Central memory CD4-positive, alpha-beta T cell (primary cell): ENCODE measurements at places on chromosomes 1 and 21.

DNA sequence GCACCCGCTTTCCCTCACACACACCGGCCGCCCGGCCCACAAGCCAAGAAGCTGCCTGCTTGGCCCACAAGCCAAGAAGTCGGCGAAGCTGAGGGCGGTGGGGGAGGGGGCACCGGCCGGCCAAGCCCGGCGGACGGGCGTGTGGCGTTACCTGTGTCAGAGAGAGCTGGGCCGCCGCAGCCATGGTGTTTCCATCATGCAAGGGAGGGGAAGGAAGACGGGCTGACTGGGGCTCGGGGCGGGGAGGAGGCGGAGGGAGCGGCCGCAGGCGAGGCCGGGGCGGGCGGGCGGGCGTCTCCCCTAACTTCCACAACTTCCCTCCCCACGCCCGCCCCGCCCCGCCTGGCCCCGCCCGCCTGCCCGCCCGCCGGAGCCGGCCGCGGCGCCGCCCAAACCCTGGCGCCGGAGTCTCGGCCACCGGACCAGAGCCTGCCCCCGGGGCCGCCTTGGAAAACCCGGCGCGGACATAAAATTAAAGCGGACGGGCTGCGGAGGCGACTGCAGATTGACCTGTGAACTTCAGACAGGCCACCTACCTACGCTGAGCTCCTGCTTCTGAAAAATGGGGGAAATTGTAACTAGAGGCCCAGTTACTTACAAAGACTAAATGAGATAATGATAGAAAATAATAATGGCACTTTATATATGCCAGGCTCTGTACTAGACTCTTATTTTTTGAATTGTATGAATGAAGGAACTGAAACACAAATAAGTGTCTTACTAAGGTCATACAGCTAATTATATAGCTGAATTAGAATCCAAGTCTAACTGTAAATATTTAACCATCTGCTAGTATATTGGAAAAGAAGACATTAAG, at the start of gene EPS15:
Gene EPS15 (minus strand): TSS at position 219 of the 817 bp plus-strand sequence. CDS start 35 bp downstream, at position 184.
- peak; percentile 78 for DNase-seq

- no peak for DNase-seq
Observed at GRCh38 chr1:45171575-45171974, 34.8 kb downstream of the ZSWIM5 start.

GRCh38 chr1:83632906-83633305, 366.0 kb downstream of the TTLL7 start:
- DNase-seq, result no peak

- no peak for DNase-seq
Observed at GRCh38 chr21:32099812-32100416, 178.9 kb downstream of the MIS18A start.

GRCh38 chr1:41280202-41281032, 38.3 kb upstream of the SCMH1 start:
- no peak for DNase-seq

DNA sequence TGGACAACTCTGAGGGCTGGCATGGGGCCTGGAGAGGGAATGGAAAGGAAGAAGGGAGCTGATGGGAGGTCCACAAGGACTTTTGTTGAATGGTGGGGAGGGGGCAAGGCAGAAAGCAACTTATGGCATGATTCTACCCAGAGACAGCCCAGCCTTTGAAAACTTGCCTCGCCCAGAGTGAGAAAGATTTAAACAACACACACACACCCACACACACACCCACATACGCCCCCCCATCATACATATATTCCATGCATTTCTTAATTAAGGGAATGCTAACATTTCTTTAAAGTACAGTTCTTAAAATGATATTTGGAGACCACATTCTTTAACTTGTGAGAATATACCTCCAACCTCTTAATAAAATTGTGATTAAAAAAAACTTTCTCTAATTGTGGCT, 115.4 kb upstream of the F3 start:
- DNase-seq, result no peak

DNA sequence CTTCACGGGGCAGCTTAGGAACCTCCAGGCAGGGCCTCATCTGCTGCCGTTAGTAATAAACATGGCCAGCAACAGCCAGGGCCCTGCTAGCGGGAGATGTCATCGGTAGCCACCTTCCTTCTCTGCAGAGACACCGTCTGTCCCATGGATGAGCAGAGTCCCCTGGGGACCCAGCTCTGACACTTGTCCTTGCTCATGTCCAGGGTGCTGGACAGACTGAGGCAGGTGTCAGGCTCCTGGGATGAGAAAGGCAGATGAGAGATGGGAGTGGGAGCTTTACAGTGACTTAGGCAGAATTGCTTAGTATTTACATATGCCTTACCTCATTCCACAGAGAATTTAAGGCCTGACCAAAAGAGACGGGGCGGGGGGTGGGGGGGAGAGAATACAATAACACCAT, 25.0 kb downstream of the CAPN2 start:
- no peak for DNase-seq

- peak; percentile 43 for DNase-seq
Observed at GRCh38 chr1:52633291-52633754, 355 bp downstream of the SHISAL2A start.

DNA sequence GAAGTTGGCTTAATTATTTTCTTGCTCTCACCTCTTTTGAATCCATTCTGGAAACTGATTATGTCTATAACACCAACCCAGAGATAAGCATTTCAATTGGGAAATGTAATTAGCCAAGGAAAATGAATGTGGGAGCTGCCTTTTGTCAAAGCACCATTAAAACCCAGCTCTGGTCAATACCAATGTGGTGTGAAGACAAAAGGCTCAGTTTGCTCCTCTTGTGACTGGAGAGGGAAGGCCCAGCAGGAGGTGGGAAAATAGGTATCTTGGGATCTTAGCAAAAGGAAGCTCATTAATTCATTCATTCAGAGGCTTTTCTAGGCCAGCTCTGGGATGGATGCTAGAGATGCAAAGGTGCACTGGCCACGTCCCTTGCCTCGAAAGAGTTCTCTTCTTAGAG, 75.0 kb upstream of the SELENON start:
- DNase-seq, result no peak

DNA sequence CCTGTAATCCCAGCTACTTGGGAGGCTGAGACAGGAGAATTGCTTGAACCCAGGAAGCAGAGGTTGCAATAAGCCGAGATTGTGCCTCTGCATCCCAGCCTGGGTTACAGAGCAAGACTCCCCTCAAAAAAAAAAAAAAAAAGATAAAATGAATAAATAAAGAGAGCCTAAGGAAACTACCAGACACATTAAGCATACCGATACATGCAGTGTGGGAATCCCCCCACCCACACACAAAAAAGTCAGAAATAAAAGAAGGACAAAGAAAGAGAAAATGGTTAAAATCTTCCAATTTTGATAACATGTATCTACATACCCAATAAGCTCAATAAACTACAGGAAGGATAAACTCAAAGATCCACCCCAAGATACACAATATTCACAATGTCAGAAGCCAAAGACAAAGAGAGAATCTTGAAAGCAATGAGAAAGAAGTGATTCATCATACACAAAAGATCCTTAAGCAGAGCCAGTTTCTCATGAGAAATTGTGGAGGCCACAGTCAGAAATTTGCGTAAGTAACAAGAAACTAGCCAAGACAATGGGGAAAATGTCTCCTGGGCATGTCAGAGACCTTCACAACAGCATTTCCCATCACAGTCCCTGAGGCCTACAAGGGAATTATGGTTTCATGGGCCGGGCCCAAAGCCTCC, 1197.0 kb downstream of the AMY1C start:
- DNase-seq, result no peak

DNA sequence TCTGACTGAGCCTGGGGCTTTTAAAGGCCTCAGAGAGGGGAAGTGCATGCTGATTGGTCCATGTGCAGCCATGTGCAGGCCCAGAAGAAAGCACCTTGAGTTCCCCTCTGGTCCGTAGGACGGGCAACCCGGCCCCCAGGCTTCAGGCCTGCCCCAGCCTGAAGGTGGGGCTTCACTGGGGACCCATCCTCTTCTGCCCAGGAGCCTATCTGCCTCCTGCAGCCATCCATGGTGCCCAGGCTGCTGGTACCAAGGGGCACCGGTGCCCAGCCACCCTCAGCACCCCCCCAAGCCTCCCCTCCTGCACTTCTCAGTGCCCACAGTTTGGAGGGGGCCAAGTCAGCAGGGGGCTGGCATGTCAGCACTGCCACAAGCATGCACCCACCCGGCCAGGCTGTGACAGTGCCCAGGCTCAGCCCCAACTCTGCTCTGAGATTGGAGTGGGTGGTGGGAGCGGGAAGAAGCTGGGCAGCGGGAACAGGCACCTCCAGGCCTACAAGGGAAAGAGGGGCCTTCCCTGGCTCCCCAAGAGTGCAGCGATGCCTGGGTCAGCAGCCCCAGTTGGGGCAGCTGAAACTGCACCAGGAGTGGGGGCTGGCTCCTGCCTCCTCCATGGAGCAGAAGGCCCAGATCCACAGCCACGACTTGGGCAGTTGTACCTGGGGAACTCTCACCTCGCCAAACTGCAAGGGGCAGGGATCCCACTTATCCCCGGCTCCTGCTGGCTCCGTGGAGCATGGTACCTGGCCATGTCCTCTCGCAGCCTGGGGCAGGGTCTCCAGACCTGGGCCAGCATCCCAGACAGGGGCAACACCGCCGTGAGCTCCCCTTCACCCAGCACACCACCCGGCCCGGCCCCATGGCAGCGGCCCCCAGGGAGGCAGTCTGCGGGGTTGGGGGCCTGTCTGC, 11.7 kb downstream of the COL6A2 start:
- no peak for DNase-seq
